ENCODE measurements at places on chromosomes 3 and 15. TPM values are rescaled to one million over a fixed set of nuclear protein-coding genes. Genes with fewer than 3 reads are reported as not detected.

The MAPKAPK3 gene
- 44.6 TPM for polyA plus RNA-seq

The LARP6 gene
- polyA plus RNA-seq: 160 TPM

The C3orf49 gene
- not detected for polyA plus RNA-seq

The PAK6 gene
- polyA plus RNA-seq: 0.03 TPM

GRCh38 chr15:70351941-70352774, 254.4 kb upstream of the TLE3 start:
- DNase-seq: no peak

- no peak for DNase-seq
Observed at GRCh38 chr3:59341459-59341858, 291.6 kb upstream of the CFAP20DC start.

DNA sequence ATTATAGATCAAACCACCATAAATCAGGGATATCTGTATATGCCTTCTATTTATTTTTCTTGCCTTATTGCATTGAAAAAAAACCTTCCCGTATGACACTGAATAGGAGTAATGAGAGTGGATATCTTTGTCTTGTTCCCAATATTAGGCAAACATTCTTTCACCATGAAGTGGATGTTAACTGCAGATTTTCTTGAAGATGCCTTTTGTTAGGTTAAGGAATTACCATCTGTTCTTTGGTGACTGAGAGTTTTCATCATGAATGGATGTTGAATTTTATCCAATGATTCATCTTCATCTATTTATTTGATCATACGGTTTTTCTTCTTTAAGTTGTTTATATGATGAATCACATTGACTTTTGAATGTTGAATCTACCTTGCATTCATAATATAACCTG, 47.1 kb upstream of the MECOM start:
- peak; percentile 56 for DNase-seq

GRCh38 chr3:13533885-13534301, 15.0 kb upstream of the FBLN2 start:
- DNase-seq: no peak

GRCh38 chr15:66252685-66253417, 699 bp downstream of the MEGF11 start:
- peak; percentile 22 for DNase-seq

- no peak for DNase-seq
Observed at GRCh38 chr15:45918839-45919238, 284.0 kb downstream of the SQOR start.

GRCh38 chr15:68691705-68692104, 112.9 kb downstream of the CORO2B start:
- DNase-seq: no peak

DNA sequence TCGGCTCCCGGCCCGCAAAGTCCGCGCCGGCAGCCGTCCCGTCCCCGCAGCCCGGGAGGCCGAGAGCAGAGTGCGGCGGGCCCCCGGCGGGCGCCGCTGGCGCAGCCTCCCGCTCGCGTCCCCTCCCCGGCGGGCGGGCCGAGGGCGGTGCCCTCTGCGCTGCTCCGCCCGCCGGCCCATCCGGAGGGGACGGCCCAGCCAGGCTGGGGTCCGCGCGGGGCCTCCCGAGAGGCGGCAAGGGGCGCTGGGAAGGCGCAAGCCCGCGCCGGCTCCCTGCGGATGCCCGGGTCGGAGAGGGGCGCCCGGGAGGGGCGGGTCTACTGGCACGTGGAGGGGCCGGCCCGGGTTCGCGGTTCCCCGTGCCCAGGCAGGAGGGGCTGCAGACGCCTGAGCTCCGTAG, at the start of the genes CLCN2 and POLR2H:
Gene CLCN2 (minus strand): TSS at position 74 of the 400 bp plus-strand sequence. CDS start 126 bp downstream, outside the sequence.
Gene POLR2H (plus strand): TSS at position 179 of the 400 bp plus-strand sequence. CDS start 1,783 bp downstream, outside the sequence.
- DNase-seq: peak; percentile 47

- no peak for DNase-seq
Observed at GRCh38 chr3:143430568-143430967, 311.0 kb downstream of the CHST2 start.

DNA sequence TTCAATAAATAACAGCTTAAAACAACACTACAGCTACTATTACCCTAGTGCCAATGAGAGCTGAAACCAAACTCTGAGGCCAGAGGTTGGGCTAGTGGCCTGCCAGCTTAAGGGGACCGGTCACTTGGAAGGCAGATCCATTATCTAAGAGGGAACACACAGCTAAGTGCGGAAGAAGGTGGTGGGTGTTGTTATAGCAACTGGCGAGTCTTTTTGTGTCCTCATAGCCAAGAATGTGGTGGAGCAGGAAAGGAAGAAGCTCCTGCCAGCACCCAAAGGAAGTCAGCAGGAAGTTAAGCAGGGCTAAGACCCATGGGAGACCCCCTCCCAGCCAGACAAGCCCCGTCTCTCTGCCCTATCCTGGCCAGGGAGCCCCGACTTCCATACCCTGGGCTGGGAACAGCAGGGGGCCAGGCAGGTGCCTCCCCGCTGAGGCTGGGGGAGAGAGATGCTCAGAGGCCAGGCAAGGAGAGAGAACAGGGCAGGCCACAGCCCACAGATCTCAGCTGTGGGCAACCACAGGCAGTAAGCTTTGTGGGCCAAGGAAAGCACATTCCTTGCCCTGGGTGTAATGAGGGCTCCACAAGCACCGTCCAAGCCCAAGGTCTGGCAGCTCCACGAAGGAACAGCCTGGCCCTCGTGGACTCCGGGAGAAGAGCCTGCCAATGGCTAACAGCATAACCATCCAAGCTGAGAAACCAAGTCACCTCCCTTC, 34.0 kb upstream of the HRH1 start:
- DNase-seq: peak; percentile 89

- DNase-seq: no peak
Observed at GRCh38 chr3:6717026-6717943, 143.6 kb upstream of the GRM7 start.

DNA sequence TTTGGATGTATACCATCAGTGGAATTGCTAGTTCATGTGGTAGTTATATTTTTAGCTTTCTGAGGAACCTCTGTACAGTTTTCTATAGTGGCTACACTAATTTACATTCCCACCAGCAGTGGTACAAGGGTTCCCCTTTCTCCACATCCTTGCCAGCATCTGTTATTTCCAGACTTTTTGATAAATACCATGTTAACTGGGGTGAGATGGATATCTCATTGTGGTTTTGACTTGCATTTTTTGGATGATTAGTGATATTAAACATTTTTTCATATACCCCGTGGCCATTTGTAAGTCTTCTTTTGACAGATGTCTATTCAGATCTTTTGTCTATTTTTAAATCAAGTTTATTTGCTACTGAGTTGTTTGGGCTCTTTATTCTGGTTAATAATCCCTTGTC, 455.6 kb upstream of the RARB start:
- DNase-seq: no peak

GRCh38 chr15:60213377-60214000, 184.3 kb downstream of the ANXA2 start:
- no peak for DNase-seq

DNA sequence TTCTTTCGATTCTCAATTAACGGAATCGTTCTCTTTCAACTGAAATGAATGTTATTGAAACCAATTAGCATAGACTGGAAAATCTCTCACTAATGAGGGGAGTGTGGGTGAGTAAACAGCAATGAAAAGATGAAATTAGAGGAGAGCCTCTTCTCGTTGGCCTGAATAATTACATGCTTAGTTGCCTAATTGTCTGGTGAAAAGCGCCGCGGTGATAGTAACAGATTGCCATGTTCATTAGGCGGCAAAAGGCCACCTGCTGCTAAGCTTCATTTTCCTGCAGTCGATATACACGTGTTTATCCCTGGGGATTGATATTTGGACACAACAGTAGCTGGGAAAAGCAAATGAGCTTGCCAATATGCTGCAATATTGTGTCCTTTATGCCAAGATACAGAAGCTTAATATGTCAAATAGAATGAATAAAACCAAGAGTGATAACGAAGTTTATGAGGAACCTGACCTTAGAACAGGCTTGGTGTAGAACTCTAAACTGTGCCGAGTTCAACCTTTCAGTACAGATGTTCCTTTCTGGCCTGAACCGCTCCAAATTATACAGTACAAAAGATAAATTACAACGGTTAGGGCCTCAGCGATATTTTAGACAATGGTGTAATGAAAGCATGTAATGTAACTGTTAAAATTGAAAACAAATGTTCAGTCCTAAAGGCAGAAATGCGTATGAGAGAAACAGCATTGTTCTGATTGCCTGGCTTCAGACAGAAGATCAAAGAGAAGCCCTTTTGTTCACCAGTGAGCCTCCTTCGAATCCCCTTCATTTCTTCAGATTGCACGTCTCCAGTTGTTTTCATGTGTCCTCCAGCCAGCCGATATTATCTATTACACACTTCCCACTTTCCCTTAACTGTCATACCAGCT, 185.2 kb downstream of the SHOX2 start:
- DNase-seq: no peak

DNA sequence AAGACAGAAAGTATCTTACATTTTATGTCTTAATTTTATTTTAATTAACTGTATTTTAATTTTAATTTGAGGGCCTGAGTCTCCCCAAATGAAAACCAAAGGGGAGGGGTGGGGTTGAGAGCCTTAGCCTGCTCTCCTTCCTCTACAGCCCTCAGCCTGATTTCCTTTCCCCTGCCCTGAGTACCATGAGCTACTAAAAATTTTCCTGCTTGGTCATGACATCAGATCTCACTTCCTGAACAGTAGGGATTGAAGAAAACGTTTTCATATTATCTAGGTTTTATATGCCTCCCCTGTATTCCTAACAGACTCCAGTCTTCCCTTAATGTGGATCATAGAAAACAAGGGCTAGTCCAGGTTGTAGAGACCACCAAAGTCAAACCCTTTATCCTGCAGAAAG, 133.9 kb downstream of the MYLK start:
- DNase-seq: no peak

DNA sequence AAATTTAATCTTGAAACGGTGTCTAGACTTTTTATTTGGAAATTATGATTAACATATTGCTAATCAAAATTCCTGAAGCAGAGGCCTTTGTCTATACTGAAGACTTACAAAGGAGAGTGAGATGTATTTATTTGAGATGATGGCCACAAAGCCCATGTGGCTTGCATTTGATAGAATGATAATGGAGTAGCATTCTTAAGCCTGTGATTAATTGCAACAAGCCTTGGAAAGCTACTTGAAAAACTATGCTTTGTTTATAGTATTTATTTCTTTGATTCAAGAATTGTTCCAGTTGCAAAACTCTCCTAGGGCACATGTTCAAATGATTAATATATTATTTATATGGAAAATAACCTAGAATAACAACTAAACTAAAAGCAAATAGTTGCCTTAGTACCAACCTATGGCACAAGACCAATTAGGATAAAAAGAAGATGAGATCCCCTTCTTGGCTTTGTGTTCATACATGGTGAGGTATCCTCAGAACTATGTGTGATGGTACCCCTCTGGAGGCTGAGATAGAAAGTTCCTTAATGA, 244.1 kb upstream of the TBL1XR1 start:
- peak; percentile 53 for DNase-seq

DNA sequence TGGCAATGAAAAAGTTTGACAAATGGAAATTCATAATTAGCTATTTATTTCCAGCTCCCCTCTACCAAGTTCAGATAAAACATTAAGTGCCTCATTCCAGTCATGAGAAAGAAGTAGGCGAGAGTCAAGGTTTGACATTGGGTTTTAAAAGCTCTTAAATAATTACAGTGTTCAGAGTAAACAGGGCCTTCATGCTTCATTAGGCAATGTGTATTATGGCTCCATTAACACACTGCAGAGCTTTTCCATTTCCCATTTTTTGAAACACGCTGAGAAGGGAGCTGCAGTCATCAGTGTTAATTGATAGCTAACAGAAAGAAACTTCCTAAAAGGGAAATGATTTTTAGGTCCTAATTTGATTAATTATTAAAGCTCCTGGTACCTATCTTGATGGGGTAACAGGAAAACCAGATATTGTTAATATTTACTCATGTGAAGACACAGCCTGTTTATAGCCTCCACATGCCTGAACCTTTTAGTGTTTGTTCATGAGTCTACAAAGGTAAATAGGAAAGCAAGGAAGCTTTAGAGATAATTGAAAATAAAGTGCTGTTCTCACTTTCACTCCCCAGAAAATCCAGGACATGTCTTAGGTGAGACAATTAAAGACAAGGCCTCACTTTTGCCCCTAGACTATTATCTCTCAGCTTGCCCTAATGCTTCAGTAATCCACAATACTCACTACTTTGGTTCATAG, 28.7 kb downstream of the SST start:
- DNase-seq: no peak

DNA sequence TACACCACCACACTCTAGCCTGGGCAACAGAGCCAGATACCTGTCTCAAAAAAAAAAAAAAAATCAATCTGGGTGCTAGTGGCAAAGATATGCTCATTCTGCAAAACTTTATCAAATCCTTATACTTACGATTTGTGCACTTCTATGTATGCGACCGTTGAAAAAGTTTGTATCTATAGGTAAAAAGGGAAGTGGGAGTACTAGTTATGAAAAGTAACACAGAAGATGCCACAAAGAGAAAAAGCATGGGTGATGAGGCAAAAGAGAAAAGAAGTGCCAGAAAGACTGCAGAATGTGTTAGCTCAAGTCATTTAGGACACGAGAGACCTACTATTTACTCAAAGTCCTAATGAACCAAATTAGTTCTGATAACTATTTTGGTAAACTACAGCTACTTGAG, 407.8 kb downstream of the SHQ1 start:
- DNase-seq: no peak

Measured in fibroblast of lung (primary cell).